NCI-H146 (cell line): ENCODE measurements at places on chromosomes 16 and 17.

GRCh38 chr16:21643785-21644184 lies 8.6 kb downstream of the IGSF6 start:
- no peak for DNase-seq

- DNase-seq = no peak
Measured at GRCh38 chr17:81434681-81435417, 39.6 kb downstream of the BAHCC1 start.

DNA sequence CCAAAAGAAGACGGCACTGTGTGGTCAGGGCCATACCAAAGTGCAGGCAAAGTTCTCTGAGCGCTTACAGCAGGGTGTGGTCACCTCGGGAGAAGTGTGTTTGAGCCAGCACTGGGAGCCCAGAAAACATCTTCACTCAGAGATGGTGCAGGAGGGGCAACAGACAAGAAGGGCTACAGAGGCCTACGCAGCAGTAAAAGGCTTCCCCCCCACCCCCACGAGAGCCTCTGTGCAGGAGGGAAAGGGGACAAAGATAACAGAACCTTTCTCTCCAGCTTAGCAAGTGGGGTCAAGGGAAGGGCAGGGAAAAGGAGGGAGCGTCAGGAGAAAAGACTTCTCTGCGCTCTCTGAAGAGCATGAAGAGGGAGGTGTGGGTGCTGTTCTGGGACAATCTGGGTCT lies 2.8 kb downstream of the VAT1 start:
- DNase-seq = no peak

DNA sequence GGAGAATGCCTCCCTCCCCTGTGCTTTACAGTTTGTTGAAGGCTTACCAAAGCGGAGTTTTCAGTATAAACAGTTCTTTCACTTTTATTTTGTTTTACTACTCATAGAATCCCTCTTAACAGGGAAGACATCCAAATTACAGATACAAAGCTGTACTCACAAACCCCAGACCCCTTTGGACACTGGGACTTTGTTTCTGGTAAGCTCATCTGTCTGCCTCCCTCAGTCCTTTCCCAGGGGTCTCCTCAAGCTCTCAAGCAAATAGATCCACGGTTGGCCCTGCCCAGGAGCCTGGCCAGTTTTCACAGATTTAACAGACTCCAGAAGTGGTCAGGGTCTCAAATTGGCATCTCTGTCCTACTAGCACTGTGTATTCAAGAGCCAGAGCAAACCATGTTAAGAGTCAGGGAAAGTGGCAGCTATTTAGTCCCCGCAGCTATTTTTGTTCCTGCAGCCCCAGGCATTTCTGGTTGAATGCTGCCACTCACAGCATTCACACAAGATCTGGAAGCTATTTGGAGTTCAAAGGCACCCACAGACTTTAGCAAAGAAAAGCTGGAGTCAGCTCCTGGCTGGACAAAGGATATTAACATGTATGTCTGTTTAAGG lies 54.2 kb downstream of the TMEM100 start:
- no peak for DNase-seq

- DNase-seq = no peak
Measured at GRCh38 chr16:86452451-86452850, 57.9 kb upstream of the FOXF1 start.

DNA sequence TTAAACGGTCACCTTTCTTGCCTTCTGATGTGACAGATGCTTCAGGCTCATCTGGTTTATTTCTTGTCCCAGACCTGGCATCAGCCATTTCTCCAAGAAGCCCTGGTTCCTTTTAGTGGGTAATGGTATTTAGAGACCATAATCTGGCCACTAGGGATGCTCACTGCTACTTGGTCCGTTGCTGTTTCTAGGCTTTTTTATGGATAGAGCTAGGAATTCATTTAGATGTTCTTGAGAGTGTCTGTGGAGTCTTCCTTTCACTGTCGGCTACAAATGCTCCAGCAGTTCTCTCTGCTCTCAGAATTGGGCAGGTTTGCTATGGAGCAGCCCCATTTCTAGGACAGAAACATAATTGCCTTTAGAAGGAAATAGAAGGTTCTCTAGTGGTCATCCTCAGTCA lies 214.5 kb downstream of the KATNIP start:
- no peak for DNase-seq
